Mucosa of descending colon (tissue), 3 donors: ENCODE measurements at places on chromosomes 12 and 14. TPM values are rescaled to one million over a fixed set of nuclear protein-coding genes. Genes with fewer than 3 reads are reported as not detected.
A peak's percentile ranks its signal among the peaks of the same experiment; 100 is the strongest.

DNA sequence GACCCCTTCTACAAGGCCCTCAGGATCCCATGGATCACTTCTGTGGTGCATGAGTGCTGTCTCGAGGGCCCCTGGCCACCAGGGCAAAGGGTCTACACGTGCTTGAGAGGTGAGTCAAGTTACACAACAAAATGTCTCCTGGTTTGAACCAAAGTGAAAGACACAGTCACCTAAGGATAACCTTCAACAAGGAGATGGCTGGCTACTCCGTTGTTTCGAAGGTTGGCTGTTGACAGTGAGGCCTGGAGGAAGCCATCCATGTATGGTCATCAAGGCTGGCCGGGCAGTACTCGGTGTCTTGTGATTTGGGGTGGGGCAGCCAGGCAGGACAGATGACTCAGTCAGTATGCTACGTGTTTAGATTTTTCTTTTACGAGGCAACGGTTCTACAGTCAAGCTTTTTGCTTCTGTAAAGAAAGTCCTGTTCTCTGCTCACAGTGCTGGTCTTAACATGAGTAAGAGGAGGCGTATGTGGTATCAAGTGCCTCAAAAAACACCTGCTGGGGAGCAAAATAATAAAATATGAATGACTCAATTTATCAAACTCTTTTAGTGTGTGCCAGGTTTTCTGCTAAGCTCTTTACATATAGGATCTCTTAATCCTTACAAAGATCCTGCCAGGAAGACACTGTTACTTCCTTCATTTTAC is 18.0 kb upstream of the NT5DC3 start:
- peak; percentile 81 for DNase-seq

DNA sequence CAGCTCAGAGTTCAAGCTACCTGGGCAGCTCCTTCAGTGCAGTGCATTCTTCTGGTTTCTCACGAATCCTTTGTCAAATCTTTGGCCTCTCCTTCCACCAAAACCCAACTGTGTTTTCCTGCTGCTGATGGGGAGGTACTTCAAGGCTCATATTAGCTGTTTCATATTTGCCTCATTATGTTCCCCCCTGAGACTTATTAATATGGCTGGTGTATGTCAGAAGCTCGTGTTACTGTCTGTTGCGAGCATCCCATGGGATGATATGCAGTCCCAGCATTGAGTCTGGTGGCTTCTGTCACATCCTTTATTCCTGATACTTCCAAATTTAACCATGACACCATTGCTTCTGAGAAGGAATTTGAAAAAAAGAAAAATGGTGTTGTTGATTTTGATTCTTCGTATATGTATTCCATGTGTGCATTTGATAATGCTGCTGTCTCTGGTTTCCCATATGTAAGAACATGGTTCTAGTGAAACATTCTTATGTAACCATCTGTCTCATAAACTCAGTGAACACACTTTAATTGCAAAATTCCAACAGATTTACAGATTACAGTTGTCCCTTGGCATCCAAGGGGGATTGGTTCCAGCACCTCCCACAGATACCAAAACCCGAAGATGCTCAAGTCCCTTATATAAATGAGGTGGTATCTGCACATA is 149.1 kb downstream of the KICS2 start:
- DNase-seq = no peak

- DNase-seq = no peak
Measured at GRCh38 chr14:62722406-62722805, 322.9 kb downstream of the KCNH5 start.

Gene LRRC10
- not detected for total RNA-seq

Gene BCL7A
- total RNA-seq = 11.6 TPM

- DNase-seq = no peak
Measured at GRCh38 chr12:116577154-116577561, 18.0 kb downstream of the MAP1LC3B2 start.

Gene MGST1
- total RNA-seq = 270 TPM

Gene TMEM30B
- total RNA-seq = 83.8 TPM

DNA sequence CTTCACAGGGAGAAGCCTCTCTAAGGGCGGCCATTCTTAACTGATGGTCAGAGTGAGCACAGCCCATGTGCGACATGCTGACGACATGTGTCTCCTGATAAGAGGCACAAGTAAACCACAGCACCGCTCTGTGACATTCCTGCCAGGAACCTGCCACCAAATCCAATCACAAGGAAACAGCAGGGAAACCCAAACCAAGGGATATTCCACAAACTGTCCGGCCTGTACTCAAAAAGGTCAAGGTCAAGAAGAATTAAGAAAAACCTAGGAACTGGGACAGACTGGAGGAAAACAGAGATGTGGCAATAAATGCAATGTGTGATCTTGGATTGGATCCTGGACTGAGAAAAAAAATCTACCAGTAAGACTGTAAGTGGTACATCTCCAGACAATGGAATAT is 91.9 kb downstream of the SYNE3 start:
- no peak for DNase-seq

DNA sequence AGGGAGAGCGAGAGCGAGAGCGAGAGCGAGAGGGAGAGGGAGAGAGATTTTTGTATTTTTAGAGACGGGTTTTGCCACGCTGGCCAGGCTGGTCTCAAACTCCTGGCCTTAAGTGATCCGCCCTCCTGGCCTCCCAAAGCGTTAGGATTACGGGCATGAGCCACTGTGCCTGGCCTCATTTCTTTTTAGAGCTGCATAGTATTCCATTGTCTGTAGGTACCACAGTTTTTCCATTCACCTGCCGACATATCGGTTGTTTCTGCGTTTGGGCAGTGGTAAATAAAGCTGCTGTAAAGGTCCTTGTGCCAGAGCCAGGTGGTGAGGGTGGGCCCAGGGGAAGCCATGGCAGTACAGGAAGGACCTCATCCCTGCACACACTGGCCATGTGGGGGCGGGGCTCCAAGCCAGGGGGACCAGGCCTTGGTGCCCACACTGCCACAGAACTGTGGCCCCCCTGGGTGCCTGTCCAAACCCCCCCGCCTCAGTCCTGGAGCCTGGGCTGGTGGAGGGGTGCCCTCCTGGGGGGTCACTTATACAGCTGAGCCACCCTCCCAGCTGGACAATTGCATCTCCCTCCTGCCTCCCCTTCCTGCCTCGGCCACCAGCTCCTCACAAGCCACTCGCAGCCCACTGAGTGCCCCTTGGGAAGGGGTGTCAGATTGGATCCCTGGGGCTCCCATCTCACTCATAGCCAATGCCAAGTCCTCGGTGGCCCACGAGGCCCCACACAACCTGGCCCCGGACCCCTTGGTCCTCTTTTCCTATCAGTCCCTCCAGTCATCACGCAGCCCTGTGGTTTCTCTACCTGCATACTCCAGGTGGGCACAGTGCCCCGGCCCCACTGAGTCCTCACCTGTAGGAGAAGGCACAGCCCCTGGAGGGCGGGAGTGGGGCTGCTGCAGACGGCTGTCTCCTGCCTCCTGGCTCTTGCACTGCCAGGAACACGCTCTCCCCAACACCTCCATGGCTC is 1.7 kb upstream of the PUS1 start:
- no peak for DNase-seq

Gene TGFB3
- 5.2 TPM for total RNA-seq

Gene NRL
- 2.3 TPM for total RNA-seq

Gene TAS2R8
- not detected for total RNA-seq

GRCh38 chr14:92678766-92679165 is 69.7 kb downstream of the LGMN start:
- no peak for DNase-seq

Gene PPP2R5C
- total RNA-seq = 173 TPM

Gene SIX6
- total RNA-seq = not detected

Gene KIF5A
- total RNA-seq = 9.1 TPM

DNA sequence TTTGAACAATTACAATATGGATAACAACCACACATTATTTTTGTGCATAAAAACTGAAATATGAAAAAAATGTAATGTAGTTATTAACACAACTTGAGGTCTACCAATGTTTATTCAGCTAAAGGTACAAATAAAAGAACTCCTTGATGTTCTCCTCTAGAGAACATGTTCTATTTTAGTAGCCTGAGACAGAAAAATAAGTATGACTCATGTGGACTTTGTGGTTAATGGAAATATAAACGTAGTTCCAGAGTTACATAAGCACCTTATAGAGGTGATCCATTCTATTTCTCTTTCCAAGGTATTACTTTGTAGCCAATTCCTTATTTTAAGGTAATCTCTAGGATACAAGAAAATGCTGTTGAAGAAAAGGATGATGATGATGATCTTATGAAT is 25.7 kb downstream of the ALKBH1 start:
- no peak for DNase-seq

GRCh38 chr14:59829469-59830337 is 40.9 kb downstream of the RTN1 start:
- DNase-seq = no peak

Gene LRIG3
- total RNA-seq = 90.0 TPM

GRCh38 chr12:76277480-76277879 is 70.7 kb downstream of the BBS10 start:
- DNase-seq = no peak

Gene GLIPR1
- 20.1 TPM for total RNA-seq

DNA sequence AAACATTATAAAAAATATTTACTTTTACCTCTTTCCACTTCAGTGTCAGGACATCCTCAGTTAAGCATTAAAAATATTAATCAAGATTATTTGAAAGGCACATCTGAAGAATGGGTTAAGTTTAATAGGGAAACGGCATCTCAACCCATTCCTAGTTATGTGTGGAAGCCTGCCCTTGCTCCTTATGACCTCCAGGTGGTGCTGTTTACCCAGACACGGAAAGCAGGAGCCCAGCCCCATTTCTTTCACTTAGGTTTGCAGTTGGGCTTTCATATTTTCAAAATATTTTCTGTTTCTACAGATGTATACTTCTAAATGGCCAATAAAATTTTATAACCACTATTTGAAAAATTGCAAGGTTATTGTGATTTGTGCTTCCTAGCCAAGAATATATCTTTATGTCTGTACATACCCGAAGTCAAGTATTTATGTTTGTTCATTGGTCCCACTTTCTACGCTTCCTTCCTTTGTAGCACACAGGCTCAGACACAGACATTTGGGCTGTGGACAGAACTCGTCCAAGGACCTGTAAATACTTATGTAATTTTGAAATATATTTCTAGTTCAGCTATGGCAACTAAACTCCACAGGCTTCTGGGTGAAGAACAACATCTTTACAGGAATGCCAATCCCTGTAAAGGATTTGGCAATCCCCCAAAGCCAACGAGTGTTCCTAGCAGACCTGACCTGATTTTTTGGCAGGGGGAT is 247.1 kb downstream of the AKAP6 start:
- DNase-seq = peak; percentile 70

DNA sequence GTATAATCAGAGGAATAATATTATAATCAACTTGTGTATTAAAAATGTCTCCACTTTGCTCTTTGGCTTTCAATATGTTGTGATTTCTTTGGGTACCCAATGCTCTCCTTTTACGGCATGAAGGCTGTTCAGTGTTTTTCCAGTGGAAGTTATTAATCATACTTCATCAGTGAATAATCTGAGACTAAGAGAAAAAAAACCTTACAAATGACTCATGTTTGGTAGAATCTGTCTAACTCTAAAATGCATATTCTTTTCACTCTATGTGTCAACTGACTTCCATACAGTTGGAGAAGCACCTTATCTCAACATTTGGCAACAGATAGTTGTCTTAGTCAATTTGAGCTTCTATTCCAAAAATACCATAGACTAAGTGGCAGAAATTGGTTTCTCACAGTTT is 82.2 kb downstream of the PTPRO start:
- DNase-seq = no peak

DNA sequence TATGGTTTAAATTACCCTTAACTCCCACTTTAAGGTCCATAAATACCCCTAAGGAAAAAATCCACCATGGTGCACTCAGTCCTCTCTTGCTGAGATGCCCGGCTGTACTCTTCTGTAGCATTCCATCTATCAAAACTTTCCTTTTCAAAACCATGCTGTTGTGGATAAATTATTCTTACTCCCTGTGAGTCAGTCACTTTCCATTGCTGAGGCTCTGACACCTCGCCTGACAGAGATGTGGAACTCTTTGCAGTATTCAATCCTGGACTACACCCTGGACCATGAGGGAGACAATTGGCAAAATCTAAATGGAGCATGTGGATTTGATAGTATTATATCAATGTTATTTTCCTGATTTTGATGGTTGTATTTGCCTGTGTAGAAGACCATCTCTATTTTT is 49.1 kb downstream of the AVPR1A start:
- DNase-seq = no peak

Gene IFNG-AS1
- 0.70 TPM for total RNA-seq

DNA sequence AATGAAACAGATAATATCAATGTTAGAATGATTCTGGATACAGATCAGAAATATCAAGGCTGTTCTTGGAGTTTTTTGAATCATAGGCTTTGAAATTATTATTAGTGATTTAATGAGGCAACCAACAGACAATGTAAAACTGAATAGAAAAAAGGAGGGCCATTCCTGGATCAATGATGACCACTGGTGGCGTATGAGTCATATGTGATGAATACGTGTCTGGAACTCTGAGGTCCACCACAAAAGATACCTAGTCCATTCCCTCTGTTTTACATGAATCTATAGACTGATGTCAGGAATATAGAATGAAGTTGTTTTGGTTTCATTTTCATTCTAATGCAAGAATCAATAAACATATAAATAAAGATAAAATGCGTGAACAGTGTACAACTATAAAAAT is 78.3 kb upstream of the RTL1 start:
- no peak for DNase-seq

DNA sequence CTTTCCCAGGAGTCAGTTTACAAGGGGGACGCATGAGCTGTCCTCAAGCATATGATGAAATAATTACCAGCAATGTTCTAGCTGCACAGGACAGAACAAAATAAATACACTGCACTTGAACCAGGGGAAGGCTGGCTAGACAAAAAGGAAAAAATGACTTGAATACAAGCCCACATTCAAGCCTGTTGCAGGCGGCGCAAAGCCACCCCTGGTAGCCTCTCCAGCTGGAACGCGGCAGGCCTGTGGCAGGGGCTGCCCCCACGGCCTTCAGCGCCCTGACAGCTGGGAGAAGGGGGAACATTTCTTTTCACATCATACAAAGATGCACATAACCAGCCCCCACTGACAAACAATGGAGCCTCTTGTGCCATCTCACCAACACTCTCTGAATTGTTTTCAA is 57.1 kb downstream of the TRAFD1 start:
- no peak for DNase-seq

GRCh38 chr12:56947633-56948456 is 9.6 kb downstream of the RDH16 start:
- DNase-seq = no peak

Gene KIF26A
- total RNA-seq = 7.7 TPM

Gene SIRT4
- 2.8 TPM for total RNA-seq

GRCh38 chr12:64172143-64172970 is 49.7 kb downstream of the KICS2 start:
- DNase-seq = no peak
